NCI-H1694 (cell line): ENCODE measurements at places on chromosomes 6 and 20.

DNA sequence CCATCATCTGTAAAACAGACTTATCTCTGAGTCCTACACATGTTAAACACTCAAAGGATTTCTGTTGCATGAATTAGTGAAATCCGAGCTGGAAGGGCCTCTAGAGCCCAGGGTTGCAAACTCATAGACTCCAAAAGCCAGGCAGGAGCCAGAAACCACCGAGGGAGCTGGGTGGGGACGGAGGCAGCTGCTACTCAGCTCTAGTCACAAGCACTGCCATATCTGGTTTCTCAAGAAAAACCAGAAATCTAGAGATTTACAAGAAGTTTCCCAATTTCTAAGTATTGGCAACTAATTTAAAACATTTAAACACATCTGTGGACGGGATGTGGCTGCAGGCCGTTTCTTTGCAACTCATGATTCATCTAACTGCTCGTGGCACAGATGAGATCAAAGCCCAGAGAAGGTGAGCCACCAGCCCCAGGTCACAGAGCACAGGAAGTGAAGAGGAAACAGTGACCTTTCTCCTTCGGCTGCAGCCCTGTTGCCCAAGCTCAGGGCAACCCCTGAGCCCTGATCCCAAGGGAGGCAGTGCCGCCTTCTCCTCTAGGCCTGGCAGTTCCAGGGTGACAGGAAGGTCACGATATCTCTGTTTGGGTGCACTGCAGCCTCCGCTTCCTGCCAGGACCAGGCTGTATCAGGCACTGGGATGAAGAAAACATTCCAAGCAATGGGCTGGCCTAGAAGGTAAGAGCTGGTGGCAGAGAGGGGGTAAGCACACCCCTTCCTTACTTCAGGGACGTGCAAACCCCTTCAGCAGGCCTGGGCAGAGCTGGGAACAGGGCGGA is 26.4 kb upstream of the PTGIS start:
- DNase-seq: no peak

- no peak for DNase-seq
Measured at GRCh38 chr6:90199900-90200299, 96.7 kb downstream of the BACH2 start.

DNA sequence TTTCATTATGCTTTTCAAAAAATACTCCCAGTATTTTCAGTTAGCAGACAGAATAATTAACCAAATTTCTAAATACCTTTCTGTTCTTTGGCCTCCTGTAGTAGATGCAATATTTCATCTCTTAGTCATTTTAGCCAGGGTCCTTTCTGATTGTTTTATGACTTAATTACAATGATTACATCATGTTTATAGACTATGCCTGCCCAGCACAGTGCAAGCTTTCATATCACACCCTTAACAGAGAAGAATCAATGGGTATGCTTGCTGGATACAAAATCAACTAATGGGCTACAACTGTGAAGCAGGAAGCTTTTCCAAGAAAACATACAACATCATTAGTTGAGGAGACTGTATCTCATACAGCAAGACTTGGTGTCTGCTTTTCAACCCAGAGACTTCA is 119.8 kb upstream of the NRSN1 start:
- DNase-seq: no peak

DNA sequence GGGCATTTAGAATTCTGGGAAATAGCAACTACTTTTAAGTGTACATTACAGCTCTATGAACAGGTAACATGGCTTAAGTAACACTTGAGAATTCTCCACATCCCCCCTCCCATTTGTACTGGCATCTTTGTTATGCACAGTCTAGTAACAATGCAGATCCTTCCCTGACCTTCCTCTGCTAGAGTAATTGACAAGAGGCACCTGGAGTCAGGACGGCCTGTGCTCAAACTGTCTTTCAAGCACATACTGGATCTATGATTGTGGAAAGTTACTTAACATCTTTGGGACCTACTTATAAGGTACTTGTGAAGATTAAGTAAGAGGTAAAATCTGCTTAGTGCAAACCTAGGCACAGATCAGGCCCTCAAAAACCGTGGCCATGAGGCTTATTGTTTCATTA is 21.9 kb upstream of the GSTA3 start:
- DNase-seq: no peak

GRCh38 chr6:31205638-31206037 is 35.2 kb upstream of the POU5F1 start:
- no peak for DNase-seq

DNA sequence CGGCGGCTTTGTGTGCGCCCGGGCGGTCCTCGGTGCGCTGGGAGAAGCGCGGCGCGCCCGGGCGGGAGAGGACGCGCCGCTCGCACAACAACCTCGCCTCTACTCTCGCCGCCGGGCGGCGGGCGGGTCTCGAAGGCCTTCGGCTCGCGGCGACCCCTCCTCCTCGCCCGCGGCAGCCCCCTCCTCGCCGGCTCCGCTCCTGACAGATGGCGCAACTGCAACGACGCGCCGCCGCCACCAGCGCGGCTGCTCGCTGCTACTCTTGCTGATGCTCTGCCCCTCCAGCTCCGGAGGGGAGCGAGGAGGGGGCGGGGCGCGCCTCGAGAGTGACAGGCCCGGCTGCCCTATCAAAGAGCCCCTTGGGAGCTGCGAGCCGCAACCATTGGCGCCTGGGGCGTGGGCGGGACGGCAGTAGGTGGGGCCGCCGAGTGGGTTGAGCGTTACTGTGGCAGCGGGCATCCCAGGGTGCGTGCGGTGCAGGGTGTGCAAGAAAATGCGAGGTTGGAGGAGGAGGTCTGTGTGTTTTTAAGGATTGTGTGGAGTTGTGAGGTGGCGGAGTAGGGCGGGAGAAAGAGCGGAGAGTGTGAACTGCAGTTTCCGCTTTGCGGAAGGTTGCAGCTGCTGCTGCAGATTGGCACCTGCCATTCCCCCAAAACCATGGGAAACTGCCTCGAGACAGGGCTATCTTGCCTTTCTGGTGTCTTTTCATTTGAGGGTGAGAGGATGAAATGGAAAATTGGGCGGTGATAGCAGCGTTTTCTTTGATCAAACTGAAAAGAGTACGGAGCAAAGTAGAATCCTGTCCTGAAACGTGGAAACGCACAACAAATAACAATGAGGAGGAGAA is at the start of gene FYN:
FYN (minus strand) TSS at position 275 of the 847 bp plus-strand sequence. CDS start 153,401 bp downstream, outside the sequence.
- DNase-seq: peak; percentile 92

GRCh38 chr6:28811873-28812272 is 111.9 kb downstream of the TRIM27 start:
- peak; percentile 46 for DNase-seq

DNA sequence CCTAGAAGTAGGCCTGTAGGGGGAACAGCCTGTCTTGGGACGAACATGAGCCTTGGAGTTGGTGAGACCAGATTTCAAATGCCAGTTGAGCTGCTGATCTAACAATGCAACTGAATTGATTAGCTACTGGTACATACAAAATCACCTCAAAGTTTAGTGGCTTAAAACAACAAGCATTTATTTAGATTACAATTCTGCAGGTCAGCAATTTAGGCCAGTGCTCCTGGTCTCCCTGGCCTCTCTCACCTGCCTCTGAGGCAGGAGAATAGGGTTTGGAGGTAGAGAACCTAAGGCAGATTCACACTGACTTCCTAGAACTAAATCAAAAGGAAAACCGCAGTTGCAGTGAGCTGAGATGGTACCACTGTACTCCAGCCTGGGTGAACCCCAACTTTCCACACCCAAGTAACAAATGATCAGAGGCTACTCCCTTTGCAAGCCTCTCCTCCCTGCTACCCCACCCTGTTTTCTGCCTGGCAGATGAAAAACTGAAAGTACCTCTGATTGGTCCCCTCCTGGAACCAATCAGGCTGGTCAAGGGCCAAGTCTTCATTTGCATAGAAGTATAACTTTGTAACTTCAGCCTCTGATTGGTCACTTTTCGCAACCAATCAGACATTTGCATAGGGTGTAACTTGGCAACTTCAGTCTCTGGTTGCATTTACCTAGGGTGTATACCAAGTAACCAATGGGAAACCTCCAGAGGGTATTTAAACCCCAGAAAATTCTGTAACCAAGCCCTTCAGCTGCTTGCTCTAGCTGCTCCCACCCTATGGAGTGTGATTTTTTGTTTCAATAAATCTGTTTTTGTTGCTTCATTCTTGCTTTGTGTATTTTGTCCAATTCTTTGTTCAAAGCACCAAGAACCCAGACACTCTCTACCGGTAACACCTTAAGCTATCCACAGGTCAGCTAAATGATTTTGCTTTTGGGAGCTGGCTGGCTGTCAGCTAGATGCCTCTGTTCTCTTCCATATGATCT is 8.1 kb upstream of the UBR2 start:
- no peak for DNase-seq
